ENCODE measurements at places on chromosomes 4 and X.

GRCh38 chrX:46698691-46699090, 60.2 kb downstream of the SLC9A7 start:
- no peak for DNase-seq

DNA sequence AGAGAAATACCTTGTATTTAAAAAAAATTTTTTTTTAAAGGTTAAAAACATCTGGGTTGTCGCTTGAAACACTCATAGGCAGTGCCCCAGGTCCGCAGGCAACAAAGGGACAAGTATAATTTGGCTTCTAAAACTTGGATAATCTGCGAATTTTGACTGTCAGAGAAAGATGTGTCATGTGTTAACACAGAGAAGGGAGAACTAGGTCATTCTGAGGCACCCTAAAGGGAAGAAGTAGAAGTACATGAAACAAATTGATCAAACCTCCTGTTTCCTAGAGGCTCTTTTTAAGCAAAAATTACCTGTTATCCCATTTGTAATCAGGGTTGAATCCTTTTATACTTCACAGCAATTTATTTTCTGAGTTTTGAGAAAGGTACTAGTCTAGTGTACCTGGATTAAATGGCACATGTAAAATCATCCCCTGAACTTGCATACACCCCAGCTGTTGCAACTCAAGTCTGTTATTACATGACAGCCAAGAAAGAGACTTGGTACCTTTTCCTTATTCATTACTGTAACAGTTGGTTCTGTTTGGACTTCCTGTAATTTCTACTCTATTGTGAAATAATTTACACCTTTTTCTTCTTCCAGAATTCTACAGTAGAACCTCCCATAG, 1.7 kb downstream of the SRD5A3 start:
- DNase-seq, result no peak

DNA sequence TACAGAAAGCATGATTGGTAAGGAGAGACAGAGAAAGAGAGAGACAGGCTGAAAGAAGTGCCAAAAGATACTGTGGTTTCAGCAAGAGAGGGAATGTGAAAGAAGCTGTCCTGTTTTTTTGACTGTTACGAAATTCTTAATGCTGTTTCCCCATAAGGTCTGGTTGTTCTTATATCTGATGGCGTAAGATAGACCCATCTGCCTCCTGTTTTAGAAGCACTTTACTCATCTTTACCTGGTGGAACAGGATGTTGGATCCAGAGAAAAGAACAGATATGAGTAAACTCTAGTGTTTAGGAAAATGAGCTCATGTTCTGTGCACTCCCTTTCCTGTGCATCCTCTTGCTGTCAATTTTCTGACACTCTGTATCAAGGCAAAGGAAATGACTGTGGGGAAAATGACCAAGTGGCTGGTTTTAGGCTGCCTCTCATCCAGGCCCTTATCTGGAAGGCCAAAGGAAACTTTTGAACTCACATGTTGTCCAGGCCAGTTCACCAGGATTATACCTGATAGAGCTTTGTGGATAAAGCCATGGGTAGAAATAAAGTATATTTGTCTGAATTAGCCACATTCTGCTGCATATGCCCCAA, 311.7 kb upstream of the HTR2C start:
- DNase-seq, result no peak

DNA sequence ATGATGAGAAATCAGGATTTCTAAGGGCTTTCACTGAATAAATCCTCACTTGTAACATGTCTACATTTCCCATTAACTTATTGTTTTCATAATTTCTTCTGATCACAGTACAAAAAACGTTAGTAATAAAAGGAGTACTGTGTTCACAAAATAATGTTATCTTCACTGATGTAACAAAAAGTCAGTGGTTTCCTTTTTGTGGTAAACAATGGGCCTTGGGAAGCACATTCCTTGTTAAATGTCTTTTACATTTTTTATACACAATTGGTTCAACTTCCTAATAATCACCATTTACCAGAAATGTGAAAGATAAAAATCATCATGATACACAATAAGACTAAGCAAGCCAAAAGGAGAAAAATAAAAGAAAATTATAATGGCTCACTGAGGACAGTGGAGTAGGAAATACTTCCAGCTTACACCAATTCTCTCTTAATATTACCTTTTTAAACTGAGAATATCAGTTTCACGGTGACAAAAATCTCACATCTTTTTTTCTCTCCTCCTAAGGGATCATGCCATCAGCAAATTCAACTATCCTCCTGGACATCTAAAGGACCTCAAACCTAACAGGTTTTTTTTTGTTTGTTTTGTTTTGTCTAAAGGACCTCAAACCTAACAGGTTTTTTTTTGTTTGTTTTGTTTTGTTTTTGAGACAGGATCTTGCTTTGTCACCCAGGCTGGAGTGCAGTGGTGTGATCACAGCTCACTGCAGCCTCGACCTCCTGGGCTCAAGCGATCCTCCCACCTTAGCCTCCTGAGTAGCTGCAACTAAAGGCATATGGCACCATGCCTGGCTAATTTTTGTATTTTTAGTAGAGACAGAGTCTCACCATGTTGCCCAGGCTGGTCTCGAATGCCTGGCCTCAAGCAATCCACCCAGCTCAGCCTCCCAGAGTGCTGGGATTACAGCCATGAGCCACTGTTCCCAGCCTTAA, 57.3 kb downstream of the FRYL start:
- DNase-seq, result no peak

DNA sequence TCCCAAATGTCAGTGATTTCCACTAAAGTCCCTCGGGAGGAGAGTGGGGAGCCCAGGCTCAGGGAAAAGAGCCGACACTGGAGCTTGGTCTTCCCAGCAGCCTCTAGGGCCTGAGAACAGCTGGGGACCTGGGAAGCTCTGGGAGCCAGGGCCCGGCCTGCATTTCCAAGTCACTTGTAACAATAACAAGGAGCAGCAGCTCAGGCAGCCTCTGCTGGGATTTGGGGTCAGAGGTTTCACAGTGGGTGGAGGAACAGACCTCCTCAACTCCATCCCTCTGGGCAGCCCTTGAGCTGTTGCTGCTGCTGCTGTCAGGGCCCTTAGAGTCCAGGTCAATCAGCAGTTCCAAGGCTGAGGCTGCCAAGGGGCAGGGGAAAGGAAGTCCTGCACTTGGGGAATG, 11.1 kb downstream of the STARD8 start:
- no peak for DNase-seq
